Fibroblast of lung (primary cell): ENCODE measurements at places on chromosomes 4 and X. TPM values are rescaled to one million over a fixed set of nuclear protein-coding genes. Genes with fewer than 3 reads are reported as not detected.

Gene AFM
- not detected in 2 replicates for total RNA-seq

Gene CT45A3
- not detected in 2 replicates for total RNA-seq

Gene STOX2
- 0.66 and 0.77 TPM in 2 replicates for total RNA-seq

Gene AGTR2
- under 0.01 TPM in 1 of 2 replicates, not detected in the other for total RNA-seq

Gene XK
- total RNA-seq, result 0.17 and 0.26 TPM in 2 replicates

Gene NUP62CL
- total RNA-seq, result under 0.01 TPM in 1 of 2 replicates, not detected in the other

Gene DDIT4L
- total RNA-seq, result 3.3 and 6.4 TPM in 2 replicates

Gene RS1
- not detected in 2 replicates for total RNA-seq

Gene LINC00632
- 2.1 and 6.9 TPM in 2 replicates for total RNA-seq
